ENCODE measurements at places on chromosomes 6 and 20.
A peak's percentile ranks its signal among the peaks of the same experiment; 100 is the strongest.

- DNase-seq = no peak
Measured at GRCh38 chr20:60589623-60590022, 631.4 kb downstream of the CDH26 start.

DNA sequence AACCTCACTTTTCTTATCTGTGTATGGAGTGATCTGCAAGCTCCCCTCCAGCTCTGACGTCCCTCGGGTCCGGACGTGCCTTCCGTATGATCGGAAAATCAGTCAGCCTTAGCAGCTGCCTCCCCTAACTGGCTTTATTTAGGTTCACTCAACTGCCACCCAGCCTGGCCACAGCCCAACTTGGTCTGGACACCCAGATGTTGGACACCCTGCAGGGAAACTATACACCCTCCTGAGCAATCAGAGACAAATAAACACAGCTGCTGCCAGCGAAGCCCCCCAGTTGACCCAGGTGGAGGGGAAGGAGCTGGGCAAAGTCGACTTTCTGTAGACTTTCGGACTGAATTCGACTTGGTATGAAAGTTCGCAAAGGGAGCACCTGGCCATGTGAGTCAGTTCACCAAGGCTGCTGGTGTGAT lies 28.9 kb downstream of the TBC1D7 start:
- DNase-seq = no peak

GRCh38 chr6:112338166-112338709 lies 8.9 kb upstream of the RFPL4B start:
- DNase-seq = no peak

DNA sequence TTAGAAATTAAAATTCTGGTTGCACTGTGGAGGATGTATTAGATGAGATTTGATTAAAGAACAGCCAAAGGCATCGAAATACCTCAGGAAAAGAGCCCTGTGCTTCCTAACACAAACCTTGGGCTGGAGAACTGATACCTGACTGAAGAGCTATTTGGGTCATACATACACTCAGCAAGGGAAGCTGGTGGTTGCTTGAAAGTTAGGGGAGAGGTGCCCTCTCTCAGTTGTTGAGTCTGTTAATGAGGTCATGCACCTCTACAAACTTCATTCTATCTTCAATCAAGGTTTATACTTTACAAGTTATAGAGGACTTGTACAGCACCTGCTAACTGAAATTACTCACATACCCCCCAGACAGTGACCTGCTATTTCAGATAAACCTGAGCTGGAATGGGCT lies 25.5 kb downstream of the FAM184A start:
- DNase-seq = no peak

- DNase-seq = peak; percentile 20
Measured at GRCh38 chr20:38692436-38693411, 31.6 kb upstream of the SLC32A1 start.

DNA sequence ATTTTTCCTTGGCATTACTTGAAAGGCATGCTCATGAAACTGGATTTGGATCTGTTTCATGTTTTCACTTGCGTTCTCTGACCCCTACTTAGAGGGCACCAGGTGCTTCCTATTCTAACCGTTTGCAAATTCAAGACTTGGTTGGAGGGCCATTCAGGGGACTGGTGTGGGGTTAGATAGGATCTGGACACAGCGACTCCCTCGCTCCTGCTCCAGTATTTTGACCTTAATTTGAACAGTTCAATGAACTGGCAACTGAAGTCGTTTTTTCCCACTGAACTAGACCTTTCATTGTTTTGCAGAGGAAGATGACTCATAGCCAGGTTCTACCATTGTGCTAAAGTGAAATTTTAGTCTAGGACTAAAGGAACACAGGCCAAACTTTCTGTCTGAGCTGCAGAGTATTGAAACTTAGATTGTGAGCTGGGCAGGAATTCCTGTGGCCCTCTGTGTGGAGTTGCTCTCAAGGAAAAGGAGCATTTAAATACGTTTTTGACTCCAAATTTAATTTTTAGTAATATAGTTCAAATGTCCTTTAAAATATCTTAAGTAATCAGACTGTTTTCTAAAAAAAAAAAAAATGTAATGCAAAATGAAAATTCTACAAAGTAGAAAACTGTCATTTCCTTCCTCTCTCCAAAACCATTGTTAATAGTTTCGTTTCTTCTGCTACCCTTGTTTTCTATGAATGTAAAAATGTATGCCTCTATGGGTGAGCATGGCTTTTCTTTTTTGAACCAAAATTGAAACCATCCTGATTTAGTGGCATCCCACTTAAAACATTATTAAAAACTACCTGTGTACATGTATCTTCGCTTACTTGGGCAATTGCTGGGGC lies 64.8 kb downstream of the UTRN start:
- no peak for DNase-seq

- DNase-seq = no peak
Measured at GRCh38 chr6:168517742-168518347, 76.9 kb downstream of the SMOC2 start.

DNA sequence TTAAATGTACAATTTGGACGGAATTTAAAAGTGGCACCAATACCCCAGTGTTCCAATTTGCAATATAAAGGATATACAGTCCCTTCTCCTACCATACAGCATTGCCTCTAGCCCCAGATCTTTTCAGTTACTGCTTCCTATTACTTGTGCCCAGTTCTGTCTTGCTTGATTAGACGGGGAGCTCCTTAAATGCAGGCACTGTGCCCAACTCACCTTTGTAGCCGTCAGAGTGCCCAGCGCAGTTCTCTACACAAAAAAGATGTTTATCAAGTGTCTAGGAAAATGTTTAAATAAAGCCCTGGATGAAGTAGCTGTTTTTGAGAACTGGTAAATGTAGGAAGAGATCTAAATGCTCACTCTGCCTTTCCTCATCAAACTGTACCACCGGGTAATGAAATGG lies 7.6 kb downstream of the TAP2 start:
- no peak for DNase-seq

GRCh38 chr6:141158740-141159139 lies 974.0 kb upstream of the GJE1 start:
- DNase-seq = no peak

- no peak for DNase-seq
Measured at GRCh38 chr6:25553502-25553901, 98.5 kb upstream of the SCGN start.

- DNase-seq = no peak
Measured at GRCh38 chr6:47650553-47651432, 47.6 kb upstream of the ADGRF4 start.

- DNase-seq = no peak
Measured at GRCh38 chr6:18121580-18122127, 823 bp downstream of the NHLRC1 start.

DNA sequence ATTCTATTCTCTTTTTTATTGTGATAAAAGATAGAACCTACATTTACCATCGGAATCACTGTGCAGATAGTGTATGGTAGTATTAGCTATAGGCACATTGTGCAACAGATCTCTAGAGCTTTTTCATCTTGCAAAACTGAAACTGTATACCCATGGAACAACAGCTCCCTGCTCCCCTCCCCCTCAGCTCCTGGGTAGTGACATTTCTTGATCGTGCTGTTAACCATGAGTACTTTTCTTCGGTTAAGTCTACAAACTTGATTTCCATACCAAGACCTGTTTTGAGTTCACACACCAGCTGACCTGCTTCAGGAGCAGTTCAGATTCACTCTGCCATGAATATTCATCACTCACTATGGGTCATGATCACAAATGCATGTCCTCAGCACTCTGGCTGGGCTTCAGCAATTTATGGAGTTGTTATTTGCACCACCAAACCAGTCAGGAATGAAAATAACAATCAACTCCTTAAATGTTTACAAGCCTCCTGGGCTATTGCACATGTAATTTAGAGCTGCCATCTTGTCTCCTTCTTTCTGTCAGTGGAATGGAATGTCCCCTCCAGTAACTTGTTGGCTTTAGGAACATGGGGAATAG lies 32.8 kb downstream of the PRDM1 start:
- no peak for DNase-seq

DNA sequence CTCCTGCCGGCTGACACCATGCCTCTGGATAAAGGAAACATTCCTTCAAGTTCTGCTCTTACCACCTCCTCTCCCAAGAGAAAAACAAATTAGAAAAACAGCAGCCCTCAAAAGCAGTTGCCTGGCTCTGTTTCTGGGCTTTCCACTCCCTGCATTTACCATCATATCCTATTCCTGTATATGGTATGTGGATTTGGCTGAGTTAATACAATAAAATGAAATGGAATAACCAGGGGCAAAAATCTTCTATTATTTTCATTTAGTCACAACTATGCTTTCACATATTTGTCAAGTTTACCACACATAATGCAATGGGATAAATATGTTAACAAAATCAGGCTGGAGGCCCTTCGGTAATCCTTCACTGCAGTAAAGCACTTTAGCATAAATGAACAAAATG lies 34.3 kb downstream of the COL12A1 start:
- no peak for DNase-seq

- DNase-seq = no peak
Measured at GRCh38 chr20:51431321-51431720, 111.2 kb downstream of the NFATC2 start.

All from left ventricle myocardium inferior (tissue), 1 donor.